Activated T-cell treated with anti-CD3 and anti-CD28 coated beads, Interleukin-2, amount 50 U/mL, for 4 hours (primary cell): ENCODE measurements at places on chromosomes 4 and X. TPM values are rescaled to one million over a fixed set of nuclear protein-coding genes. Genes with fewer than 3 reads are reported as not detected.

DNA sequence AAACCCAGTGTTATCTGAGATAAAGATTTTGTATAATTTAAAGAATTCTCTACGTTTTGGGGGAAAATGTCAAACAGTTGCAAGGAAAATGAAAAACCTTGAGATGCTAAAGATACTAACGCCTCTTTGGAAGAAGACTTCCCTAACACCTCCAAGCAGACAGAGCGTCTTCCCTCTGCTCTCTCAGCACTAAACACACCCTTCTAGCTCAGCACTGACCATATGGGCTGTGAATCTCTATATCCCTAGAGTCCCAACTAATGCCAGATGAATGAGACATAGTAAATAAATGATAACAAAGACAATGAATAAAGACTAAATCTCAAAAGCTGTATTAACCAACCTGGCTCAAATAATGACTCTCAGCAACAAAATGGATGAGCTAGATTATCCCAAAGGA is 13.3 kb downstream of the FUNDC1 start:
- no peak for DNase-seq

GRCh38 chr4:20431543-20431951 is 179.8 kb downstream of the SLIT2 start:
- no peak for DNase-seq

ARHGEF38 gene
- total RNA-seq, result not detected

GRCh38 chr4:40170588-40170987 is 26.2 kb upstream of the RHOH start:
- no peak for DNase-seq

DMD gene
- 0.40 TPM for total RNA-seq
